Stomach (tissue), 19 donors: ENCODE measurements at places on chromosomes 7 and 10. TPM values are rescaled to one million over a fixed set of nuclear protein-coding genes. Genes with fewer than 3 reads are reported as not detected.

DNA sequence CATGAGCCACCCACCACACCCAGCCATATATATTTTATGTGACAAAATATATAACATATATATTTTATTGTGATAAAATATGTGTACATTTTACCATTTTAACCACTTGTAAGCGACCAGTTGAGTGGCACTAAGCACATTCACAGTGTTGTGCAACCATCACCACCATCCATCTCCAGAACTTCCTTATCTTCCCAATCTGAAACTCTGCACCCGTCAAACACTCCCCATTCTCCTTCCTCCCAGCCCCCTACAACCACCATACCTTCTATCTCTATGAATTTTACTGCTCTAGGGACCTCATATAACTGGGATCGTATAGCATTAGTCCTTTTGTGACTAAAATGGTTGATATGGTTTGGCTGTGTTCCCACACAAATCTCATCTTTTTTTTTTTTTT lies 20.8 kb upstream of the CYTH3 start:
- no peak for DNase-seq
- H3K27me3 ChIP-seq = no peaks in the 10 kb centered on the region
- no peak overlapping the region for H3K27ac ChIP-seq
- no peak overlapping the region for H3K4me3 ChIP-seq
- H3K36me3 ChIP-seq = no peaks in the 10 kb centered on the region
- no peaks in the 10 kb centered on the region for H3K4me1 ChIP-seq

DNA sequence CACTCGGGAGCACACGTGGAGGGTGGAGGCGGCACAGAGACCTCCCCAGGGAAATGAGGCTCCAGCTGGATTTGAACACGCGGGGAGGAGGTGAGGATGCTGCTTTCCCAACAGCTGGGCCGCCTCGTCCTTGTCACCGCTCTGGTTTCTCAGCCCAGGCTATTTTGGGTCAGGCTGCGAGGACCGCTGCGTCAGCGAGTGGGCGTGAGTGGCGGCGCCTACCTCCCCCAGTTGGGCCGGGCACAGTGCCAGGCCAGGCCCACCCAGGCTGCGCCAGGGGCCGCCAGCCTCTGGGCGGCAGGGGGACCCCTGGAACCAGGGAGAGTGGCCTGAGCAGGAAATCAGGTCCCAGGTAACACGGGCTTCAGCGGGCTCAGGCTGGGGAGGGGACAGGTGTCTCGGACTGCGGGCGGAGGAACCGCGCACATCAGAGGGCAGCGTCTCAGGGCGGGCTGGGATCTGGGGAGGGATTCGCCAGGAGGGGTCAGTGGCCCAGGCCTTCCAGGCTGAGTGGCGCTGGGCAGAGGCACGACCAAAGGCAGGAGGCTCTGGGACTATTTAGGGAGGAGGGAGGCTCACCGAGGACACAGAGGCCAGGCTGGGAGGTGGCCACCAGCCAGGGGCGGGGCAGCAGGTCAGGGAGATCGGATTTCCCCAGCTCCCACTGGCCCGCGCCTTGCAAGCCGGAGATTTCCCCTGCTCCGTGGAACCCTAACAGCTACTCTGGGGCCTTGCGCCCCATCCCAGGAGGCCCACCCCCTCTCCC lies 125.2 kb upstream of the RET start:
- peaks cover 6% of the 10 kb centered on the region for H3K4me1 ChIP-seq
- peak; percentile 53 for DNase-seq
- no peaks in the 10 kb centered on the region for H3K36me3 ChIP-seq
- no peak overlapping the region for H3K27ac ChIP-seq
- H3K27me3 ChIP-seq = peaks cover 7% of the 10 kb centered on the region
- peak overlapping the region; percentile 13 for H3K4me3 ChIP-seq

GRCh38 chr10:60400366-60400765 lies 10.7 kb upstream of the ANK3 start:
- no peaks in the 10 kb centered on the region for H3K27me3 ChIP-seq
- no peaks in the 10 kb centered on the region for H3K36me3 ChIP-seq
- no peaks in the 10 kb centered on the region for H3K4me1 ChIP-seq
- no peak overlapping the region for H3K4me3 ChIP-seq

DNA sequence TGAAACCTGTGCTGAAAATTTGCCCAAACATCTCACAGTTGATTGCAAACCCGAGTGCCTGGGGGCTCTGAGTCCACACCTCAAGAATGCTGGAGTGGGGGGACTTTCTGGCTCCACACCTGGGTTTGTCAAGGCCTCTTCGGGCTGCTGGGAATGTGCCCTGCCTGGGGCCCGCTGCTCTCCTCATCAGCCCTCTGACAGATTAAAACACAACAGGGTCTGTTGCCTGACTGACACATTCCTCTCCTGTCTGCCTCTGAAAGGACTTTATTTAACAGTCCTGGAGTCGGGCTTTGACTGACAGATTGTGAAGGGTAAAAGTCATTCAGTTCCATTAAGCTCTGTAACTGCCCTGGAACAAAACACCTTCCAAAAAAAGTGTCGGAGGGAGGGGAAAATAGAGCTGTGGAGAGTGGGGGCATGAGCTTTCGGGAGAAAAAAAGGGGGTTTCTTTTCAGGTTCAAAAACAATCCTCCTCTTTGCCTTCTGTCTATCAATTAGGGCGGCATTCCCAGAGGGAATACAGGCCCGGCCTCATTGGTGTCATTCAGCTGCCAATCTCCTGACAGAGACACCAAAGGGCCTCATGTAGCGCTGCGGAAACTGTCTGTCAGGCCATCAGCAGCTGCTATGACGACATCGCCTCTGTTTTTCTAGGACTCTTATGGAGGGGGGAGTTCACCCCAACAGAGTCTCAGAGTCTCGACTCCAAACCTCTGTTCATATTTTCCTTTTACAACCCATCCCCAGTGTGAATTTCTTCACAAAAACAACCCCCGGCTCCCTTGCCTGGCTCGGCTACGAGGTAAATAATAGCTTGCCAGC lies 398.8 kb upstream of the NFE2L3 start:
- no peak for DNase-seq
- peaks cover 15% of the 10 kb centered on the region for H3K4me1 ChIP-seq
- no peaks in the 10 kb centered on the region for H3K27me3 ChIP-seq
- no peak overlapping the region for H3K4me3 ChIP-seq

Gene SHOC2
- 82.8 TPM for total RNA-seq

Gene GPR85
- not detected for total RNA-seq

Gene INMT
- total RNA-seq = 6.4 TPM

Gene NSMCE4A
- total RNA-seq = 110 TPM

Gene TMEM178B
- total RNA-seq = 1.7 TPM
